Fibroblast of mammary gland (primary cell): ENCODE measurements at places on chromosomes 5 and 9.

GRCh38 chr9:33452828-33453271, 5.5 kb upstream of the AQP3 start:
- peak; percentile 82 for DNase-seq

DNA sequence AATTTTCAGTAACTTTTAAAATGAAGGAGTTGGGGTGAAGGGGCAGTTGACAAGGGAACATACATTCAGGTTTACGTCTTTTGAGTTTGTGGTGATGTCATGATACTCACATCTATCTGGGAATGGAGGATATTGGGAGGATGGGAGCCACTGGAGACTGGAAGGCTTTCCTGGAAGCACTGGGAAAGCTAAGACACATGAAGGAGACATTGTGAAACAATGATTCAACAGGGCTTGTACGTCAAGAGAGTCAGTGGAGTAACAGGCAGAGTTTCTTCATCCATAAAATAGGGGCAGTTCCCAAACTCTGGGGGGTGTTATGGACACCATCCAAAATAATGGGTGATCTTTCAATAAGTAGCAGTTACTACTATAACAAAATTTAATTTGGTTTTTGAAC, 572.8 kb downstream of the CCDC171 start:
- peak; percentile 88 for DNase-seq

GRCh38 chr5:31449174-31449573, 82.7 kb downstream of the DROSHA start:
- peak; percentile 46 for DNase-seq

- no peak for DNase-seq
These were observed 149.7 kb downstream of the ATP10B start for GRCh38 chr5:160702311-160702803.

GRCh38 chr9:78397454-78397853, 100.5 kb downstream of the PSAT1 start:
- DNase-seq, result no peak

DNA sequence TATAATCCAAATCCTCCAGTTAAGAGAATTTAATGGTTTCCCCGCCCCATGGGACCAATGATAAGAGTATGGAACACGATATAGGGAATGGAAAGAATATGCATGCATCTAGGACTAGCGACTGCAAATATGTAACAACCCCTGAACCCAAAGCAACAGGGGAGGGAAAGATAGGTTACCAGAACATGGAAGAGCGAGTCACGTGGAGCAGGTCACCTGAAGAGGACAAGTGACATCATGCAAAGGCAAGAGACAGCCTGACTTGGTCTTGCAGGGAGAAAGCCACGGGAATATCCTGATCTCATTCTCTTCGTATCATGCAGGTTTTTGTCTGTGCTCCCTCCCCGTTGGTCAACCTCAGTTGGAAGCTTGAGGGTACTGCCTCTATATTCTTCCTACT, 4.7 kb upstream of the UHRF2 start:
- no peak for DNase-seq

DNA sequence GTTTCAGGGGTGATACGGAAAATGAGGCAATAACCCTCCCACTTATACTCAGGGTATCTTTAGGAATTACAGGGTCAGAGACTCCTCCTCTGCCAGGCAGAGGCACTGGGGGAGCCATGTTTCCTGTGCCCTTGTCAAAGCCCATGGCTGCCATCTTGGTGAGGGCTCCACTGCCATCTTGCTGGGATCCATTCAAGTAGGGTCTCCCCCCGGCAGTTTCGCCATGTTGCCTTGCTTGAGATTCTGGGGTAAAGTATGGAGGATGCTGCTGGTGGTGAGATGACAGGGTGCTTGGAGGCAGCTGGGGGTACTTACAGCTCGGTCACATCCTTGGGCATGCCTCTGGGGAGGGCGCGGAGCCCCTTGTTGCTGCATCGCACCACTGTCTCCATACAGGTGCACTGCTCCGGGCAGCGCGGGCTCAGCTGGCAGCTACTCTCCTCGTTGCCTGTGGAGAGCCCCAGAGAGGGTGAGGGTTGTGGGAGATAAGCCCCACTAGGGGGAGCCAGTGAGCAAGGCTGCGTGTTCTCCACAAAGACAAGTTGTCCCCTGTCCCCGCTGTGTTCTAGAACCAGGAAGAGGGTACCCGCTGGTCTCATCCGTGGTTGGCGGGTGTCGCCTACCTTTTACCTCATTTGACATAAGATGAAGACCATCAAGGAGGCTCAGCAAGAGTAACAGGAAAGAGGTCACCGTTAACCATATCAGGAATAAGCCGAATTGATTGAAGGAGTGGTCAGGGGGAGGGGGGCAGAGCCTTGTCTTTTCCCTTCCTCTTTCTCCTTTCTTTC, 169.0 kb upstream of the PANK3 start:
- peak; percentile 12 for DNase-seq

DNA sequence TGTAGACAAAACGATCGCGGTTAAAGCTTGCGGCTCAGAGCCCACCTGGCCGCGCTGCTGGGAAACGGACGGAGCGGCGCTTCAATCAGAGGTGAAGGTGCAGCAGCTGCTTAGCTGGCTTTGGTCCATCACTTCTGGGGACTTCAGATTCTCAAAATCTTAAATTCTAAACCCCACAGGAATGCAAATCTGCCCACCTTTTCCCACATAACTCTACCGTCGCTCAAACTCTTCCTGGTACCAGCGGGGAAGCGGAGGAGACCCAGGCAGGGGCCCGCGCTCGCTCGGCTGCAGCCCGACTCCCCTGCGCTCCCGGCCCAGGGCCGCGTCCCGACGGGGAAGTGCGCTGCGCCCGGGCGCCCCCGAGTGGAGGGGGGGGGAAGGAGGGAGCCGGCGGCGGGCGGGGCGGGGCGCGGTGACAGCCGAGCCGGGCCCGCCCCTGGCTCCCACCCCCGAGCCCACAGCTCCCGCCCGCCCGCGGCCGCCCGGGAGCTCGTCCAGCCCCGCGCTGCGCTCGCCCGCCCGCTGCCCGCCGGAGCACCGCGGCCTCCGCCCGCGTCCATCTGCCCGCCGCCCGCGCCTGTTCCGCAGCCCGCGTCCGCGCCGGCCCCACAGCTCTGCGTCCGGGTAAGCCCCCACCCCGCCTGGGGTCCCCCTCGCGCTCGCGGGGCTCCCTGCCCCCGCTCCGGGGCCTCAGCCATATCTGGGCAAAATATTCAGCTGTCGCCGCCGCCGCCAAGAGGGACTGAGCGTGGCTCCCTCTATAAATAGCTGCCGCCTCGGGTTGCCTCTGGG, at the start of gene TMOD1:
Gene TMOD1, plus strand, starts transcription at position 490 of the 795 bp plus-strand sequence. CDS start 22,523 bp downstream, outside the sequence.
- DNase-seq, result no peak

- peak; percentile 47 for DNase-seq
These were observed 371.5 kb downstream of the PRELID2 start for GRCh38 chr5:145463634-145464033.

DNA sequence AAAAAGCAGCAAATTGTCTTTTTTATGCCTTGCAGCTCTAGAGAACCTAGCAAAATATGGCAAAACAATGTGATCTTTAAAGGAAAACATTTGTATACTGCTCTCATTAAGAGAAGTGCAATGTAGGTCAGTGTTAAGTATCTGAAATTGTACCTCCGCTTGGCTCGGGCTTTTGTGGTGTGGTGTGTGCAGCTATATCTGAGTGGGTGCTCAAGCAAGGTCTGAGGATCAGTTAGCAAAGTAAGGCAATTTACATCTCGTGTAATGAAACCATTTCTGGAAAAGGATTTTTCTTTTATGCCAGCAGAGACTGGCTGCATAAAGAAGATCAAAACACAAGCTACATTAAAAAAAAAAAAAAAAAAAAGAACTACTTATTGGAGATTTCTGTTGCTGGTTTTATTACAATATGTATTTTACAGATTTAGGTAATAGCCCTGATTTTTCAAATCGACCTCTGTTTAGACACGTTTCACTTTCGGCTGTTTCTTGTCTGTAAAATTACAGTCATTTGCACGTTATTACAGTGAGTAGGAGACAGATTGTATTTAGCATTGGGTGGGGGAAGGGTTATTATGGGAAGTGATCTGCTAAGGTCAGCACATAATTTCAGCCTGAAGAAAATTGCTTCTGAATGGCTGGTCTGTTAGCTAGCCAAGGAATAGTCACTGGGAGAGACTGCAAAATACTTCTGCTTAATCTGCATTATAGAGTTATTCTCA, 7.9 kb upstream of the ZNF608 start:
- no peak for DNase-seq

GRCh38 chr9:96567203-96567700, 52.4 kb downstream of the CDC14B start:
- DNase-seq, result peak; percentile 28

DNA sequence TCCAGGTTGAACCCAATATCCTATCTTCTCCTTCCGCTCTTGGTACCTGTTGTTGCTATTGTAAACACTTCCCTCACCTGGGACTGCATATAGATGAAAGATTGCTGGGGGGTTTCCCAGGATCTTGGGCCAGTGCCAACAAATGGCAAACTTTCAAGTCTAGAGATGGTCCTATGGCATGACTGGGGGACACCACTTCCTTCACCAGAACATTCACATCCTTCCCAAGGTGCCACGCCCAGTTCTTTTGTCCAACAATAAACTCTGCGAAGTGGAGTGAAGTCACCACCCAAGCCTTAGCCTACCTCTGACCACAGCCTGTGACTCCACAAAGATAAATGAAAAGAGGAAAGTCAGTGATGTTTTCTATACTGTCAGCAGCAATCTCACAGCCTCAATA, 34.4 kb downstream of the DOCK8 start:
- DNase-seq, result no peak

DNA sequence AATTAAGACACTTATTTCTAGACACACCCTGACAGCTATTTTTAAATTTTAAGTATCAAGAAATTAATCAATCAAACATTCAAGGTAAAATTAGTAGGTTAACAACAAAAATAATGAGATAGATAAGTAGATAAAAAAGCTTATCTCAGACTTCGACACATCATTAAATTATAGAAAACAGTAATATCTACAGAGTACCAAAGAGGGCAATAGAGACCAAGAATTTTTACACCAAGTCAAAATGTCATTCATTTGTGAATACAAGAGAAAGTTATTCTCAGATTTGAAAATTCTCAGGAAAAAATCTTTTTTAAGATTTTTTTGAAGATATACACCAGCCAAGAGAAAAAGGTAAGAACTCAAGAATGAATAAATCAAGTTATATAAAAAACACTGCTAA, 445.6 kb downstream of the ACTL7B start:
- DNase-seq, result no peak

DNA sequence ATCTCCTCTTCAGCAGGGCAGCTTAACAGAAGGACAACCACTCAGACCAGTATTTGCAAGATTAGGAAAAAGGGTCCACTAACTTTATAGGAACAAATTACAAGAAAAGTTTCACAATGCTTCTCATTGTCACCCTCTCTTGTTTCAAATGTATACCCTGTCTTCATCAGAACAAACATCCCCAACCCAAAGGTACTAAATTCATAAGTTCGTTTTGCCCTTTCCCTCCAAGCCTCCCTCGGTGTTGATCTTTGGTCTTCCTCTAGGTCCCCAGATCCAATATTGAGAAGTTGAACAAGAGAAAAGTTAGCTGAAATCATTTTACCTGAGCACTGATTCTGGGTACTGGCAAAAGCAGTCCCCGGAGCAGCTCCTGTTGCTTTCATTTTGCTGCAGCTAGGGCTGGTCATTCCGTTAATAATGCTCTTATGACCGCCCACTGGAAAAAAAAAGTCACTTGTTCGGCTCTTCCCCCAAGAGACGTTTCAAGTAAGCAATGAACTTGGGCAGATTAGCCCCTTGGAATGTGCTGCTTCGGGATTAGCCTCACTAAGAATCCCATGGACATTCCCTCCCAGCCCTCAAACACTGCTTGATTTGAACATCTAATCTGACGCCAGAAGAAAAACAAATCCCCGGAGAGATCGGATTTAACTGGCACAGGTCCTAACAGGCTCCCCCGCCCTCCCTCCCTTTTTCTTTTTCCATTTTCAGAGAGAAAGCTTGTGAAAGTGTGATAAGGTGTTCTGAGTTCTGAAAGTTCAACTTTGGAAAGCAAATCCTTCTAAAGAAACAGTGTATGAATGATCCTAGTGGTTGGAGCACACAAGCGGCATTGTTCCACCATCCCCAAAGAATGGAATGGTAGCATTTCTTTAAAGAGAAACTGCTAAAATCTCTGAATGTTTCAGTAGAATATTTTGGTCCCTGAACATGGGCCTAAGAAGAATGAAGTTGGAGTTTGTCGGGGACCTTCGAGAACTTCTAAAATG, 252.5 kb downstream of the TRPM3 start:
- DNase-seq, result peak; percentile 57

DNA sequence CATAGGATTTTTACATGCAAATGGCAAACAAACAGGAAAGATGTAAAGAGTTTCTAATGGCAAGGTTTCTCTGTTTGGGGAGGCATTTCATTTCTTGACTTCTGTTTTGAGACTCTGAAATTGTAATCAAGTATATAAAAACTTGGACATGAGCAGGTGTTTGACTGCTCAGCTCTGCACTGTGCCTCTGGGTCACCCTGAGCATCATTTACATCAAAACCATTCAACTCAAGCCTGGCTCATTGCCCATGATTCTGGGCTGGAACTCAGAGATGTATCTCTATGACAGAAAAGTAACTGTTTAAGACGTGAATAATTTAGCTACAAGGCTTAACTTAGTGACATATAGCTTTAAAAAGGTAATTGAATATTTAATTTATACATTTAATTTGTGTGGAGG, 1402.4 kb upstream of the NUDT12 start:
- no peak for DNase-seq

GRCh38 chr9:71037521-71037920, 83.9 kb downstream of the TRPM3 start:
- DNase-seq, result no peak

DNA sequence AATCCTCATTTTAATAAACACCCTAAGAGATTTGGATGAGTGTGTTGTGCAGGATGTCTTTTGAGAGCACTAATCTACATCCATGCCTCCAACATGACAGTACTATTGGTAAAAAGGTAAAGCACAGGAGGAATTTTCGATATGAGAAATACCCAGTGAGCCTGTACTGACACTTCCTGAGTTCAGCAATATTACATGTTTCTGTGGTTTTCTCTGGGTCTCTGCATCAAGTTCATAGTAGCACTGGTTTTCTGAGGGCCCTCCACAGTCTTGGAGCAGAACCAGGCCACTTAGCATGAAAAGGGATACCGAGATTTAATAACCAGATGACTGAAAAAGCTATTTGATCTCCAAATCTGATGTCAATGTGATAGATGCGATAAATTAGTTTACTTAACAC, 524.1 kb downstream of the TMEM38B start:
- DNase-seq, result no peak

DNA sequence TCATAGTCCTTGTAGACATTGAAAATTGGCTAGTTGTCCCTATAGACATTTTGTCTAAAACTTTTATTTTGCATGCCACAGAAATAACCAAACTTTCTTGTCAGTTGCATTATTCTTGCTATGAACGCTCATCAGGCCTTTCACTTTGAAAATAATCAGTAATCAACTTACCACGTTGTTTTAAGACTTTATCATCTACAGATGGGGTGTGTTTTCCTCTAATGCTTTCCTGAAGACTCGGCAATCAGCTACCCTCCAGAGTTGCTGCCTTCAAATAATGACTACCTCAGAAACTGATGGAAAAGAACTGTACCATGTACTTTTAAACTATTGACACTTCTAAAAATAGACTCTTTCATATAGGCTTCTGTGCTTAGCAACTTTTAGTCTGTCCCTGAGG, 33.5 kb upstream of the HSPB3 start:
- DNase-seq, result no peak
